Fibroblast of upper back skin (primary cell): ENCODE measurements at places on chromosomes 12 and 14.

- DNase-seq: peak; percentile 59
These were observed 50.0 kb downstream of the FLRT2 start for GRCh38 chr14:85579942-85580341.

GRCh38 chr14:24368212-24368561 lies 203 bp downstream of the NFATC4 start:
- no peak for DNase-seq

DNA sequence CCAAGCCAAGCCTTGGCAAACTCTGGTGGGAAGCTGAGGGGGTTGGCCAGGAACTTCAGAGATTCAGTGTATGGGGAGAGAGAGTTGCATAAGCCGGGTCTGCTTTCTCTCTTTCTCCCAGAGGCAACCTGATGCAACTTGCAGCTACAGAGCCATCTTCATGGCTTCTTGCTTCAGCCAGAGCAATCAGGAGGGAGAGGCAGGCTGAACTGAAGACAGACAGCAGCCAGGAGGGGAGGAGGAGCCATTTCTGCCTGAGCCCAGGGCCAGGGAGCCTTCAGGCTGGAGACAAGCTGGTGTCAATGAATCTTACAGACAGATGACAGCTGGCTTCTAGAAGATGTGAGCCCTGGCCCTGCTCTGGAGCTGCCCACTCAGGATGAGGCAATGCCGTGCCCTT lies 18.7 kb downstream of the NPC2 start:
- no peak for DNase-seq

GRCh38 chr12:127619869-127620734 lies 646.9 kb upstream of the TMEM132C start:
- DNase-seq: no peak

DNA sequence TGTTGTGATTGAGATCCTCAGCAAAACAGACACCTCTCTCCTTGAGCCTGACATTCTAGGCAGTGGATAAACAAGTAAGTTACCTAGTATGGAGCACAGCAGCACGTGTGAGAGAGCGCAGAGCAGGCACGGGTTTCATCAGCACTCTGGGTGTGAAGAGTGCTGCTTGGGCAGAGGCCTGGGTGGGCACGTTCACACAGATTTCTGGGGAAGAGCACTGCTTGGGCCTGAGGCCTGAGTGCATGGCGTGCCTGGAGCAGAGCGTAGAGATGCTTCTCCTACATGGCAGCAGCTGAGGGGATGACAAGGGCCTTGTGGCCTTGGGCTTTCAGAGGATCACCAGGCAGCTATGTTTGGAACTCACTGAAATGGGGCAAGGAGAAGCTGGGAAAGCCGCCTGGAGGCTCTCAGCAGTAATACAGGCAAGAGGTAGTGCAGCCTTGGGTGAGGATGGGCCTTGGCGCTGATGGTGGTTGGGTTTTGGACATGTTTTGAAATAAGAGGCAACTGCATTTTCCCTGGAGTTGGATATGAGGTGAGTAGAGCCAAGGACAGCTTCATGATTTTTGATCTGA lies 17.6 kb downstream of the CKB start:
- DNase-seq: no peak

DNA sequence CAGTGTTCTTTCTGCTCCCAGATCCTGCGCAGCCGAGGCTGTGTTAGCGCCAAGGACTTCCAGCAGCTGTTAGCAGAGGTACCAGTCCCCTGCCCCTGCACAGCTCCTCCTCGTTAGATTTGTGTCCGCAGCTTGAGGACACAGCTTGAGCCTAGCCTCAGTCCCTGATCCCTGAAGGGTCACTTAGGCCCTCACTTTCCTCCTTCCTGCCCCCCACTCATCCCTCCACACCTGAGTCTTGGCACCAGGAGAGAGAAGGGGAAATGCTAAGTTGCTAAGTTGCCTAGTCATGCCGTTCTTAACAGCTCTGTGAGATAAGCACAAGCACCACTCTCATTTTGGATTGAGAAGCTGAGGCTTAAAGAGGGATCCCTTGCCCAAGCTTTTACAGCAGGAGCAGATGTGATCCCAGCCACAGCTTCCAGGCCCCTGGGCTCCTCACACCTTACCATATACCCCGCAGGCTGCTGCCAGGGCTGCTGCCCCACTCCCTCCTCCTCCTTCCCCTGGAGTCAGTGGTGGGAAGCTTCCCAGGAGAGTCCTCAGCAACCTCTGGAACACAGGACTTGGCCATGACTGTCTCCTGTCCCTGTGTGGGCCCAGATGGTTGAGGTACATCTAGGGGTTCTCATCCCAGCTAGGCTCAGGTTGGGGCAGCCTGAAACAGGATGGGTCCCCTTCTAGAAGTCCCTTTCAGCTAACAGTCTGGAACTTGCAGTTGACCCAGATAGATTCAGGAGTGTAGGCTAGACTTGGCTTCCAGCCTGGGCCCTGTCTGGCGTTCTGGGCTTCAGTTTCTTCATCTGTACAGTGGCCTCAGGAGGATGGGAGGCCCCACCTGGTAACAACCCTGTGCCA lies 975 bp downstream of the OGFOD2 start:
- no peak for DNase-seq

DNA sequence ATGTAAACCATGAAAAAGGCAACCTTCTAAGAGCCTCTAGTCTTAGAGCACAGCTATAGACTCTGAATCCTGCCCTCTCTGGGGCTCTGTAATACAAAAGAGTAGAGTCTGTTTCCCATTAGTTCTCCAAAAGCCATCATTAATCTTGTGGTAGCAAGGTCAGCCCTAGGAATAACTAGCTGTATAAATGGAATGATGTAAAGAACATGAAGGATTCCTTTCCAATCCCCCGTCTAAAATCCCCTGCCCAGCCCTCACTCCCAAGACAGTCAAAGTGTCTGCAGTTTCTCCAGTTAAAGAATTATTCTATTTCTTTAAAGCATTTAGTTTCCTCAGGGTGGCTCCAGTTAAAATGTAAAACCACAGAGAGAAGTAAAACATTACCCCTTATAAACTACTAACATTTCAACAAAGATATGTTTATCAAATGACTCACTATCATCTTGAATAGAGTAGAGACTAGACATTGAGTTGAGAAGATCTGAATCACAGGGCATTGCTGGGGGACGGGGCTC lies 104.2 kb downstream of the ST8SIA1 start:
- peak; percentile 92 for DNase-seq

DNA sequence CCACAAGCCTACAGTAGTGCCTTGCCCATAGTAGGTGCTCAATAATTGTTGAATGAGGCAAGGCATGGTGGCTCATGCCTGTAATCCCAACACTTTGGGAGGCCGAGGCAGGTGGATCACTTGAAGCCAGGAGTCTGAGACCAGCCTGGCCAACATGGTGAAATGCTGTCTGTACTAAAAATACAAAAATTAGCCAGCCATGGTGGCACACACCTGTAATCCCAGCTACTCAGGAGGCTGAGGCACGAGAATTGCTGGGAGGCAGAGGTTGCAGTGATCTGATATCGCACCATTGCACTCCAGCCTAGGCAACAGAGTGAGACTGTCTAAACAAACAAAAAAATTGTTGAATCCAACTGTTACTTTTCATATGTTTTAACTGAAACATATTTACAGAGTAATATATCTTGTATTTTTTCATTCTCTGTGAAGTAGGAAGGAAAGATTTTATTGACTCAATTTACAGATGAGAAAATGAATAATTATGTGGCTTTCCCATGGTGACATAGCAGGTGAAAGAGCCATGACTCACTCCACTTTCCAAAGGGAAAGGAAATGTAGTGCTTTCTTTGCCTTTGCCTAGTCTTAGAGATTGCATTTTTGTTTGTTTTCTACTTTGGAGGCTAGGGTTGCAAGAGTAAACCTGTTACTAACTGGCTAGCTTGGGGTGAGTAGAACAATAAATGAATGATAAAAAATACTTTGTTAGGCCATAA lies 95.4 kb upstream of the SLC38A4 start:
- peak; percentile 67 for DNase-seq

- DNase-seq: no peak
These were observed 239.7 kb downstream of the SLC2A13 start for GRCh38 chr12:39866135-39866534.

GRCh38 chr12:7933255-7933726 lies 2.7 kb downstream of the SLC2A3 start:
- peak; percentile 96 for DNase-seq

DNA sequence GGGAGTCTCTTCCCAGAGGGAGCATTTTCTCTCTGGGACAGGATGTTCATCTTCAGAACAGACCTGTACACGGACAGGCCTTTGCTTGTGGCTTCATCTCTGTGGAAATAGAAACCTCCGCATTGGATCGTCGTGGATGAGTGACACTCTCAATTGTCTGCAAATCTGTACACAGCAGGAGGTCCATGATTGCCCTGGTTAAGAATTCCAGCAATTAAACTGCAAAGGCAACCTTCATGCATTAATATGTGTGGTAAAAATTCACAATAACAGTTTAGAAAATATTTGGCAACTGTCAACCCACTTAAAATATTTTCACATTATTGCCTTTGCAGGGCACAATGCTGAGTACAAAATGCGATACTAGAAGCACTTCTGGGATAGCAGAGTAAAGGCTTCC lies 149.8 kb upstream of the SFSWAP start:
- no peak for DNase-seq

DNA sequence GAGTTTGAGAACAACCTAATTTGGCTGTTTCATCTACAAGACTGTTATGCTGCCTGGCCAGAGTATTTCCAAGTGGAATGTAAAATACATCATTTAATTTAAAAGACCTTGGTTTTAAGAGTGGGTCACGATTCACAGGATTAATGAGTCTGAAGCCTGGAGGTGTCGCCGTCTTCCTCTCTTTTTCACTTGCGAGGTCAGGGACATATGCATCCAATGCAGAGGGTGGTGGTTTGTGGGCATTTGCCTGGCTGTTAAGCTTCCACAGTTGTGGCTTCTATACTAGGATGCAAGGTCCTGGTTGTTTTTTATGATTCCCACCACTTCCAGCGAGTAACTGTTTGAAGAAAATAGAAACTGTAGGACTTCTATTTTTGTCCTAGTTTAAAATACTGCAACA lies 22.8 kb upstream of the RASSF3 start:
- no peak for DNase-seq

GRCh38 chr14:49598485-49599300 lies at the start of gene LRR1:
TSS of gene LRR1 (plus strand) at chr14:49598940. CDS start at chr14:49599021, 81 bp downstream.
- peak; percentile 77 for DNase-seq

DNA sequence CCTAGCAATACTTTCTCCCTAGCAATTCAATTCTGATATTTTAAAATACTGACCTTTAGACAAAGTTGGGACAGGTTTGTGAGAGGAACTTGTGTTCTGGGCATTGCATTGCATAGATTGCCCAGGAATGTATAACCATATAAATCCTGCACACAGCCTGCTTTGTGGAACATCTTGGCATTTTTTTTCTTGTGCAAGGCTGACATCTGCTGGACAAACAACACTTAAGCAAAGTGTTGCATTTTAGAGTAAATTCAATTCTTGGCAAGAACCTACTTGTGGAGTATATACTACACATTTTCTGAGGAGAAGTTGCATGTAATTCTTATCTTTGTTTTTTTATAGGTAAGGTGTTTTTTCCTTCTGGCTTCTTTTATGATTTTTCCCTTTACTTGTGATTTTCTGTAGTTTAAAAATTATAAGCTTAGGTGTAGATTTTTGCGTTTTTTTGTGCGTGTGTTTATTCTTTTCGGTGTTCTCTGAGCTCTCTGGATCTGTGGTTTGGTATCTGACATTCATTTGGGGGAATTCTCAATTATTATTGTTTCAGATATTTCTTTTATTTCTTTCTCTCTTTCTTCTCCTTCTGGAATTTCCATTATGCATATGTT lies 26.4 kb downstream of the TESPA1 start:
- DNase-seq: peak; percentile 71

DNA sequence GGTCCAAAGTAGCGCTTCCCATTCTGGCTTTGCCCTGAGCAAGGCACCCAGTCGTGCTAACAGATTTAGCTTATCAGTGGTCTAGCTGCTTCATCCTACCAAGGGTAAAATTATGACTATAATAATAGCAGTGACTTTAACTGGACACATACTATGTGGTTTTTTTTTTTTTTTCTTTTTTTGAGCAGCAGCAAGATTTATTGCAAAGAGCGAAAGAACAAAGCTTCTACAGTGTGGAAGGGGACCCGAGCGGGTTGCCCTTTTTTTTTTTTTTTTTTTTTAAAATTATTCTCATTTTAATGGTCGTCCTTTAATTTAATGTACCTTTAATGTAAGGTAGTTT lies 505 bp downstream of the HELB start:
- DNase-seq: no peak

GRCh38 chr14:51260225-51260624 lies 20.2 kb downstream of the TMX1 start:
- no peak for DNase-seq

DNA sequence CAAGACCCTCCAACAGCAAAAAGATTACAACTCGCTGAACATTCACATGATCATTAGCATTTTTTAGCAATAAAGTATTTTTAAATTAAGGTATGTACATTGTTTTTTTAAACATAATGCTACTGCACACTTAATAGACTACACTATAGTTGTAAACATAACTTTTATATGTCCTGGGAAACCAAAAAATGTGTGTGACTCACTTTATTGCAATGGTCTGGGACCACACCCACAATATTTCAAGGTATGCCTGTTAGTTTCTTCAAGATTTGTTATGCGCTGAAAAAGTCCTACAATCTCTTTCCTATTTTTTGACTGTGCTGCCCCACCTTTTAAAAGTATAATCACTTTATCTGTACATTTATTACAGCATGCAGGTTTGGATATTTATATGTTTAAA lies 30.4 kb upstream of the PCNX4 start:
- peak; percentile 15 for DNase-seq

GRCh38 chr14:45426685-45427282 lies 173.8 kb upstream of the MIS18BP1 start:
- peak; percentile 33 for DNase-seq

GRCh38 chr12:90368081-90368480 lies 586.9 kb downstream of the CCER1 start:
- no peak for DNase-seq

DNA sequence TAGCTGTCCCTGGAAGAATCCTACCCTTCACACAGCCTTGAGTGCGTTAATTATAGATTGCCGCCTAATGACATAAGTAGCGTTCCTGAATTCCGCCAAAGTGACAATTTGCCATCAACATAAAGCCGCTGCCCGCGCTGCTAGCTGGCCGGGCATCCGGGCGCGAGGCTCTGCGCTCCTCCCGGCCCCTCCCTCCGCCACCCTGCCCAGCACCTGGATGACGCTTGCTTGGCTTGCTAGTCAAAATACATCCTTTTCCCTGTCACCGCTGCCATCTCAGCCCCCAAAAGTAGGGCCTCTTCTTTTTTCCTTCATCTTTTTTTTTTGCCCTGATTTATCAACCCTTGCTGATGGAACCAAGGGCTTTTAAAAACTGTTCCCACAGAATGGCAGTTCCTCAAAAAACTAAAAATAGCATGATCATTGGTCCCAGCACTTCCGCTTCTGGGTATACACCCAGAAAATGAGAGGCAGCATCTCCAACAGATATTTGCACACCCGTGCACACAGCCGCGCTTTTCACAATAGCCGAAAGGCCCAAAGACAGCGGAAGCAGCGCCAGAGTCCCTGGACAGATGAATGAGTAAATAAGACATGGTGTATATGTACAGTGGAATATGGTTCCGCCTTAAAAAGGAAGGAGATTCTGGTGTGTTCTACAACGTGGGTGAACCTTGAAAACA lies 235.2 kb downstream of the BCL11B start:
- DNase-seq: no peak
